ENCODE measurements at places on chromosomes 13 and 19.
A peak's percentile ranks its signal among the peaks of the same experiment; 100 is the strongest.

- peak; percentile 88 for DNase-seq
Observed at GRCh38 chr19:29941828-29942403, at the start of gene URI1. Gene URI1, plus strand, starts transcription at chr19:29942239. Its CDS starts 309 bp downstream, at chr19:29942548.

DNA sequence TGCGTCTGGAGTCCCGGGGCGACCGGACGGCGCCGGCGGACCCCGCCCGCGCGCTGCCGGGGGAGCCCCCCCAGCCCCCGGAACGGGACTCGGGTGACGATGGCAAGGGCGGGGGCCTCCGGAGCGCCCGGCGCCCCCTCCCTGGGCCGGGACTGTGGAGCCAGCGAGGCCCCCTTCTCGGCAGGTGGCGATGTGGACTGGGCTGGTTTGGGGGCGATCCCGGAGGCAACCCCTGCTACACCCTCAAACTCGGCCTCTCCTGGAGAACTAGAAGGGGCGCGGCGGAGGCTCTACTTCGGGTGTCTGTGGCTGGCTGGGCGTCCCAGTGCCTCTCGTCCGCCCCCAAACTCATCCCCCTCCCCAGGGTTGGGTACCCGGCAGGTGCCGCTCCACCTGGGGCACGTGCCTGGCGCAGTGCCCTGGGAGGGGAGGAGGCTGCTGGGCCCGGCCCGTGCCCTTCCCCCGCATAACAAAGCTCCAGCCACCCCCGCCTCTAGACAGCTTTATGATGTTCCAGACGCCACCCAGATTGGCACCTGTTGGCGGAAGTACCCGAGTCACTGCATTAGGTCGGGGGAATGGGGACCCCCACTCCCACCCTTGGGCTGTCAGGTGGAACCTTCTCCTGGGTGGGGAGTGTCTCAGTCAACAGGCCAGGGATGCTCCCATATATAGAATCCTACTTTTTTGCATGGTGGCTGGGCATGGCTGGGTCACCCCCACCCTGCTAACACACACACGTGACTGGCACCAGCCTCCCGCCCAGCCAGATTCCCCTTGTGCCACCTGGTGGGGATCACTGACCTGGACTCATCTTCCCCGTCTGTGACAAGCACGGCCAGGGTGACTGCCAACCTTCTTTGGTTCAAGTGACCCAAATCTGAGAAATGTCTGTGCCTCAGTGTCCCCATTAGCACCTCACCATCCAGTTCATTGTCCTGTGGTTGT, 722 bp downstream of the PKN1 start:
- peak; percentile 59 for DNase-seq

DNA sequence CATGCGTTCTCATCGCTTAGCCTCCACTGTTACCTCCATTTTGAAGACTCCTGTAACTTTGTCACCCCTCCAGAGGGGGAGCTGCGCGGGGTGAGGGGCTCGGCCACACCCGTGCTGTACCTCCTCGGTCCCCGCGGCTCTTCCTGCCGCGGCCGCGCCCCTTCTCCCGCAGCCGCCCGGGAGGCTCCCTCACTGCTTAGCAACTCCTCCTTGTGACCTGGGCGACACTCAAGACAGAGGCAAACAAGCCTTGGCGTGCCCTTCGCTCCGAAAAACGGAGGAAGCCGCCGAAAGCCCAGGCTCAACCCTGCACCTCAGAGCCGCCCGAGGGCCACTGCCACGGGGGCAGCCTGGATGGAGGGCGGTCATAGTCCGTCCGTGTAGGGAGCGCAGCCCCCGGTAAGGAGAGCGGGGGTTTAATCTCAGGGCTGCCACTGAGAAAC, 494.3 kb downstream of the FOXO1 start:
- DNase-seq = no peak

DNA sequence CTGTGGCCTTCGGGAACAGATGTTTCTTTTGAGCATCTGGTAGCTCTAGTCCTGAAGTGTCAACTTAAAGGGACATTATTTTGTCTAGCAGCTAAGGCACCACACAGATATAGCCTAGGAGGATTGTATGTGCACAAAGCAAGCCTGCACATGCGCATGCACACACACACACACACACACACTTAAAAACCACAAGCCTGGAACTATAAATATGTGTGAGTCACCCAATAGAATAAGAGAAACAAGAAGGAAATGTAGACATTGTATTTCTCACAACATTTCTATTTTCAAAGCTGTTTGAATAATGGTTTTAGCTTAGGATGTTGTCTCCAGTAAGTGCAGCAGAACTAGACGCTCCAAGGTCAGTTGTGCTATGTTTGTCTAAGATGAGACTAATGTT, 516.5 kb downstream of the SUCLA2 start:
- no peak for DNase-seq

DNA sequence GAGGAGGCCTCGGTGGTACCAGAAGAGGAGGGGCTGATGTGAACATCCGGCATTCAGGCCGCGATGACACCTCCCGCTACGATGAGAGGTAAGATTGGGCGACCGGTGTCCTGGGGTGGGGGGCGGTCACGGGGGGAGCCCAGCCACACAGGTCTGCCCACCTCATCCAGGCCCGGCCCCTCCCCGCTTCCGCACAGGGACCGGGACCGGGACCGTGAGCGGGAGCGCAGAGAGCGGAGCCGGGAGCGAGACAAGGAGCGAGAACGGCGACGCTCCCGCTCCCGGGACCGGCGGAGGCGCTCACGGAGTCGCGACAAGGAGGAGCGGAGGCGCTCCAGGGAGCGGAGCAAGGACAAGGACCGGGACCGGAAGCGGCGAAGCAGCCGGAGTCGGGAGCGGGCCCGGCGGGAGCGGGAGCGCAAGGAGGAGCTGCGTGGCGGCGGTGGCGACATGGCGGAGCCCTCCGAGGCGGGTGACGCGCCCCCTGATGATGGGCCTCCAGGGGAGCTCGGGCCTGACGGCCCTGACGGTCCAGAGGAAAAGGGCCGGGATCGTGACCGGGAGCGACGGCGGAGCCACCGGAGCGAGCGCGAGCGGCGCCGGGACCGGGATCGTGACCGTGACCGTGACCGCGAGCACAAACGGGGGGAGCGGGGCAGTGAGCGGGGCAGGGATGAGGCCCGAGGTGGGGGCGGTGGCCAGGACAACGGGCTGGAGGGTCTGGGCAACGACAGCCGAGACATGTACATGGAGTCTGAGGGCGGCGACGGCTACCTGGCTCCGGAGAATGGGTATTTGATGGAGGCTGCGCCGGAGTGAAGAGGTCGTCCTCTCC, 6.3 kb upstream of the LIN7B start:
- DNase-seq = no peak

GRCh38 chr19:39196860-39197562, at the start of gene NCCRP1:
Gene NCCRP1, plus strand, starts transcription at chr19:39196964. Its CDS starts 19 bp downstream, at chr19:39196983.
- DNase-seq = no peak

- no peak for DNase-seq
Observed at GRCh38 chr13:48892053-48892687, 83.5 kb upstream of the FNDC3A start.

- DNase-seq = no peak
Observed at GRCh38 chr13:75788481-75788981, 152.4 kb downstream of the LMO7 start.

GRCh38 chr13:112562254-112562653, 25.7 kb downstream of the TUBGCP3 start:
- DNase-seq = no peak

GRCh38 chr19:5001615-5002014, 32.7 kb downstream of the KDM4B start:
- DNase-seq = peak; percentile 73

DNA sequence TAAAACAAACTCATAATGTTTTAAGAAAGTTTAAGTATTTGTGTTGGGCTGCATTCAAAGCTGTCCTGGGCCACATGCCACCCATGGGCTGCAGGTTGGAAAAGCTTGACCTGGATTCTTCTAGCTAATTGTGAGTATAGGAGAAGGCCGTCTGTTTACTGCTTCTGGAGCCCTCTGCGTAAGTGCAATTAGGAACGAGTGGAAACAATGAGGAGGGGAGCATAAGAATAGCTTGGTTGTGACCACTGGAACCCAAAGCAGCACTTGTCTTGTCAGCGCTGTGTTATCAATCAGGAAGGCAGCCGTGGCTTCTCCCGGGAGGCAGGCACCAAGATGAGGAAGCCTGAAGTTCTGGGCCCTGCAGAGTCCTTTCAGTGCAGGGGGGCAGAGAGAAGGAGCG, 110.4 kb upstream of the MBNL2 start:
- no peak for DNase-seq

DNA sequence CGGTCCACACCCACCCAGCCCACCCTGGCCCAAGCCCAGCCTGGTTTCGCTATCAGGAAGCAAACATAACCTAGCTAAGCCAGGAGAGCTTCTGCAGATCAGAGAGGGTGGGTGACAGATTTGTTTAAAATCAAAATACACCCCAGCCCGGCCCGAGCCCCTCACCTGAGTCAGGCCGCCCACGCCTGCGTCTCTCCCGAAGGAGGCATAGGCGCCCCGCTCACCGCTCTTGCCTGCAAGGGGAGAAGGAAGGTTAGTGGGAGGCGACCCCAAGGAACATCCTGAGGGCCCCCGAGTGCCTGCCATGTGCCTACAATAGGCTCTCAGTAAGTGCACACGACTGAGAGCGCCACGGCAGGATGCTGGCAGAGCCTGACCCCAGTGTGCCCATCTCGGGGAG, 21.9 kb upstream of the UQCR11 start:
- no peak for DNase-seq

DNA sequence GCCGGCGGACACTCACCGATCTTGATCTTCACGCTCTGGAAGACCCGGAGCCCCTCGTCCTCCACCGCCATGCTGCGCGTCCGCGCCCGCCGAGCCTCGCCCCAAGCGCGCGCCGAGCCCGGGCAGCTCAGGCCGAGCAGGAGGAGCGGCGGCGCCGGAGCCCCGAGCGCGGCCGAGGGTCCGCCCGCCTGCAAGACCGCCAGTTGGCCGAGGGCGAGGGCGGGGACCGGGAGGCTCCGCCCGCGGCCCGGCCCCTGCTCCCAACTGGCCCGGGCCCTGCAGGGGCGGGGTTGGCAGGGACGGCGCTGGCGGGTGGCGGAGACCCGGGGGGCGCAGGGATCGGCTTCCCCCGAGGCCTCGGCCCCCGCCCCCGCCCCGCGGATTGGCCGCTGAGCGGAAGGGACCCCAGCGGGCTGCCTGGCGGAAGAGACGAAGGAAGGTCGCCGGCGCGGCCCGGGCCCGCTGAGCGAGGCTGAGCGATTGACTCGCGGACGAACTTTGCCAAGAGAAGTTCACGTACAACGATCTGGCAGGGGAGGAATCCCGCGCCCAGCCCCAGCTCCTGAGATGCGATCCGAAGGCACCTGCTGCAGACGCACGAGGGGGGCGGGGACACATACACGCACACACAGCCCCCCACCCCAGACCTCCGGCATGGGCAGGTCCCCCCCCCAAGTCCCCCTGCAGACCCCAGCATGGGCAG, at the start of gene RASA3:
TSS of gene RASA3 (minus strand) at position 205 of the 703 bp plus-strand sequence. CDS start at position 71, 134 bp downstream.
- peak; percentile 74 for DNase-seq

GRCh38 chr19:46979126-46980105, 40.2 kb upstream of the NPAS1 start:
- no peak for DNase-seq

DNA sequence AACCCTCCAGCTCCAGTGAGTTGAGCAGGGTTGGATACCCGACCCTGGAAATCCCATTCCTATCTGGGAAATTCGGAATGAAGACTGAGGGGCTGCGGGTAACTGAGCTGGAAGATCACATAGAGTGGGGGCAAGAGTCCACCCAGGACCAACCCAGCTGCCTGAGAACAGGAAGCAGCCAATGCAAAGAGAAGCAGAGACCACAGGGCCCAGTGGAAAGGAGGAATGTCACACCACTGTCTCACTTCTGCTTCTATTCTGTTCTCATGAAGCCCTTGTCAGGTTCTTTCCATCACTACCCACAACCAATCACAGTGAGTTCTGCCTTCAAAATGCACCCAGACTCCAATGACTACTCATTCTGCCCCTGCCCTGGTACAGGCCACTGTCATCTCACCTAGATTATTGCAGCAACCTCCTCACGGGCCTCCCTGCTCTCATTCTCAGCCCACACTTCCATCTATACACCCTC, 15.3 kb downstream of the DYRK1B start:
- no peak for DNase-seq

GRCh38 chr13:45807520-45808099, 43.9 kb downstream of the SIAH3 start:
- DNase-seq = peak; percentile 50

DNA sequence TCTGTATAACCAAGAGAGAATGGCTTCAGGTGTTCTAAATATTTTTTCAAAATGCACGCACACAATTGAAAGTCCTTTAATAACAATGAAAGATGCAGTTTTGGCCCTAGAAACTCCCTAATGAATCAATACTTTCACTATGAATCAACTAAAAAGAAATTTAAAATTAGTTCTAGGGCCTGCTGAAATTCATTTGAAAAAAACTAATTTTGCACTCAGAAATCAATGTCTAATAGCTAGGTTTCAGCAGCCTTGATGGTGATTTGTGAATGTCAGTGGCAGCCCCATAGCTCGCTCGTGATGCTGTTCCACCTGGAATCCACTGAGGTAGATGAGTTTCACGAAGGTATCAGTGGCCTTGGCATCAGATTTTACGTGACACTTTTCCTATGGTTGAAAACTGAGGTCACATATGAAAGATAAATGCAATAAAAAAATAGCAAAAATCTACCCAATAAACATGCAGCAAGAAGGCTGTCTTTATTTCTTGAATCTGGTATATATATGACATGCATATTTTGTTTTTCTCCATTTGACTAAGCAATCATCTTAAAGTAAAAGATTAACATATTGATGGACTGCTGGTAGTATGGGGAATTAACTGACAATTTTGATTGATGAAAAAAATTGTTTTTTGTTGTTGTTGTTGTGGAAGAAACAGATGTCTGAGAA, 141.0 kb downstream of the AKAP11 start:
- no peak for DNase-seq

DNA sequence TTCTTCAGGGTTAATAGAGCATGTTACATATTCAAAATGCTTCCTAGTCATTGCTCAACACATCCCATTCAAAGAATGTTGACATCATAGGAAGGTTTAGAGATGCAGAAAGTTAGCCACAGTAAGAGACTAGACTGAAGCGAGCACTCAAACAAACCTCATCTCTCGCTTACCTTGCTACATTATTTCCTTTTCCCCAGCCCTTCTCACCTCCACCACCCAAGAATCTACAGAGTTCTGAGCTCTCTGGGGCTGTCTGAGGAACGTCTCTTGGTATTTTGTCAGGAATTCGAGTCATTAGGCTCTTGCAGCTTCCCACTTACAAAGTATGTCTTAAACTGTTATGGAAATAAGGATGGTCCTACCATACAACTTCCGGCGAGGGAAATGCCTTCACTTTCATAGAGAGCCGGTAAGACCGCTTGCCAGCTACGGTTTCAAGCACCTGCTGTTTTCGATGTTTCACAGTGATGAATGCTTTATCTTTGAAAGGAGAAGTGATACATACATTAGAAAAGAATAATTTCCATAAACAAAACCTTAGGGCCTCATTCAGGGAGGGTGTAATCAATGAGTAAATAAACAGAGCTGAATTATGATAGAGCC, 65.1 kb downstream of the FLT1 start:
- DNase-seq = peak; percentile 90

- DNase-seq = no peak
Observed at GRCh38 chr13:35732565-35732964, 256.1 kb upstream of the MAB21L1 start.

GRCh38 chr13:35485424-35485823, 8.9 kb upstream of the MAB21L1 start:
- peak; percentile 20 for DNase-seq

GRCh38 chr13:48542581-48543341, 9.9 kb upstream of the RCBTB2 start:
- DNase-seq = peak; percentile 8
